Mammary microvascular endothelial cell (primary cell): ENCODE measurements at places on chromosomes 1 and 21. TPM values are rescaled to one million over a fixed set of nuclear protein-coding genes. Genes with fewer than 3 reads are reported as not detected.

FBXO42 gene
- 11.1 and 11.3 TPM in 2 replicates for total RNA-seq

TIAM1 gene
- total RNA-seq, result 0.89 and 4.4 TPM in 2 replicates

KDF1 gene
- total RNA-seq, result not detected in 2 replicates

PTGFR gene
- 0.87 and 1.7 TPM in 2 replicates for total RNA-seq

AVPR1B gene
- total RNA-seq, result not detected in 2 replicates

TLCD4 gene
- 0.07 and 0.10 TPM in 2 replicates for total RNA-seq

SPRR1A gene
- not detected in 2 replicates for total RNA-seq

KCNJ9 gene
- total RNA-seq, result not detected in 2 replicates

B3GALT5 gene
- total RNA-seq, result not detected in 2 replicates

DEDD gene
- total RNA-seq, result 19.4 and 31.8 TPM in 2 replicates

TNFSF4 gene
- 21.2 and 31.6 TPM in 2 replicates for total RNA-seq

RORC gene
- not detected in 2 replicates for total RNA-seq

SLC30A1 gene
- total RNA-seq, result 13.8 and 15.9 TPM in 2 replicates

MPL gene
- not detected in 2 replicates for total RNA-seq

EXOSC10 gene
- 68.7 and 72.2 TPM in 2 replicates for total RNA-seq

MIXL1 gene
- 0.20 TPM in 1 of 2 replicates, not detected in the other for total RNA-seq

S100A7 gene
- total RNA-seq, result not detected in 2 replicates

ADAMTS4 gene
- total RNA-seq, result 26.7 and 28.6 TPM in 2 replicates

MLLT11 gene
- total RNA-seq, result 5.5 and 6.6 TPM in 2 replicates

GSTM5 gene
- total RNA-seq, result not detected in 2 replicates

PTPN22 gene
- 3.1 TPM in 2 replicates for total RNA-seq

BMP8B gene
- total RNA-seq, result not detected in 2 replicates

ATP13A2 gene
- 57.7 and 64.5 TPM in 2 replicates for total RNA-seq

IGFN1 gene
- not detected in 2 replicates for total RNA-seq

ITPKB gene
- 19.1 and 22.8 TPM in 2 replicates for total RNA-seq

TCEA3 gene
- total RNA-seq, result 0.40 and 0.44 TPM in 2 replicates
